H7 (cell line): ENCODE measurements at places on chromosomes 1 and 21. TPM values are rescaled to one million over a fixed set of nuclear protein-coding genes. Genes with fewer than 3 reads are reported as not detected.
A peak's percentile ranks its signal among the peaks of the same experiment; 100 is the strongest.

Gene HSD11B1
- not detected in 2 replicates for total RNA-seq

Gene TBX19
- total RNA-seq, result 2.1 and 2.7 TPM in 2 replicates

Gene UBQLN4
- total RNA-seq, result 64.6 and 66.3 TPM in 2 replicates

Gene PDZK1
- 1.3 and 4.1 TPM in 2 replicates for total RNA-seq

DNA sequence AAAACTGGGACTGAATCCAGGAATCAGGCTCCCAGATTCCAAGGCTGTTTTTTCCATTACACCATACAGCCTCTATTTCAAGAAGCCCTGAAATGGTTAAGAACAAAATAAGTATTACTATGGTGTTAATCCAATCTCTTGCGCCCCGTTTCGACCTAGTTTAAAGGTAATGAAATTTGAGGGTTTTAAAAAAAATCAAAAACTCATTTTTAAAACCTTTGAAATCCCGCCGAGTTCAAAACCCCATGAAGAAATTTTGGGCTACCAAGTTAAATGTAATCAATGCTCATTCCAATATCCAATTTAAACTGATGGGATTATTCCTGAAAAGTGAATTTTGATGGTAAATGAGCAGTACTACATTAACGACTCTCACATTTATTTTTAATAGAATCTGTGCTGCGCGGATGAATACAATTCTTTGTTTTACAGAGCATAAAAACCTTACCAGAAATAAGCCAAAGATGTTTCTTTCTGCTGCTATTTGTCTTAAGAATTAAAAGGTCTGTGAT lies 767 bp upstream of the EGLN1 start:
- no peak for DNase-seq

DNA sequence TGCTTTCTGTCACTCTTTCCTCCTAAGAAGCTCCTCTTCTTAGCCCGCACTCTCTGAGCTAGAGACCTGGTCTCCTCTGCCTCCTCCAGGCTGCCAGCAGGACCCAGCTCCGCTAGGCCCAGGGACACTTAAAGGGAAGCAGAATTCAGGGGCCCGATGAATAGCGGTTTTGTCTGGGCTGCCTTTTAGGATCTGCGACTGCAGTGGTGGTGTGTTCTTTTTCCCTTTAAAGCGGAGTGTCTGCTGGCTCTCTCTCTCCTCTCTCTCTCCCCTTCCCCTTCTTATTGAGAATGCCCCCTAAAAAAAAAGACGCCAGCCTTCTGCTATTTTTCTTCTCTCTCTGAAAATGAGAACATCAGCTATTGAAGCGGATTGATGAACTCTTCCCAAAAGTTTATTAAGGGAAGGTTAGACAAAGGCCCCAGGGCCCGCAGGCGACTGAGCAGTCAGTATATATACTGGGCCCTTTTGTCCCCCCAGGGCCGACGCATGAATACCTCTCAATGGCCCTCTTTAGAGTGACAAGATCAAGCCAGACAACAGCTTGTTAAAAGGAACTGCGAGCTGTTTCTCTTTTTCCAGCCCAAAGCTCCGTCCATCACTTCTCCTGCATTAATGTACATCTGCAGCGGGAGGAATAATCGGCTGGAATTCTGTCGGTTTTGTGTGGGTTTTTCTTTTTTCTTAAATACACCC lies 27.0 kb downstream of the PAX7 start:
- no peak for DNase-seq

- no peak for DNase-seq
Measured at GRCh38 chr1:42414551-42415496, 34.2 kb downstream of the RIMKLA start.

DNA sequence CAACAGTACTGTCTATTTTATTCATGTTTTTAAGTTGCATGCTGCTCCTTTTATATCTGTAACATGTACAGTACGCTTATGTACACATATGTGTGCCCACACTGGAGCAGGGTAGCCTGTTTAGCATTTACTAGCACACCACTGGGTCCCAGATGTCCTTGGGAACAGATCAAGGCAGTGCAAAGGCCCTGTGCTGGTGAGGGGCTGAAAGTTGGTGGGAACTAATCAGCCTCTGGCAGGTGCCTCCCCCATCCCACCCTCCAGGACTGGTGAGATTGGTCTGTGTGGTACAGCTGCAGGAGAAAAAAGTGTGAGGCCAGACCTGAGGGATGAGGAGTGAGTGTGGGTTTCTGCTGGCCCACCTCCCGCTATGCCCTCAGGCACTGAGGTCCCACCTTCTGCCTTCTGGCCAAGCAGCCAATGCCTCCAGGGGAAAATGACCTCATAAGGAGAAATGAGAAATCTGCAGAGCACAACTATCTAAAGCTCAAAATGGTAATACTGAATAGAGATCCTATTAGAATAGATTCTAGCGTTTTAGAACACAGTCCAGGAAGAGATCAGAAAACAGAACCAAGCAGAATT lies 58.9 kb downstream of the POFUT2 start:
- peak; percentile 4 for DNase-seq

DNA sequence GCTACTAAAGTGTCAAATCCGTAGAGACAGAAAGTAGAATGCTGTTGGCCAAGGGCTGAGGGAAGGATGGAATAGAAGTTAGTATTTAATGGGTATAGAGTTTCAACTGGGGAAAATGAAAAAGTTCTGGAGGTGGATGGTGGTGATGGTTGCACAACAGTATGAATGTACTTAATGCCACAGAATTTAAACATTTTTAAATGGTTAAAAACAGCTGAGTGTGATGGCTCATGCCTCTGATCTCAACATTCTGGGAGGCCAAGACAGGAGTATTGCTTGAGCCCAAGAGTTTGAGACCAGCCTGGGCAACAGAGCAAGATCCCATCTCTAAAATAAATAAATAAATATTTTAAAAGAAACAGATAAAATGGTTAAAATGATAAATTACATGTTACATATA lies 44.5 kb downstream of the PIK3R3 start:
- DNase-seq, result no peak

- DNase-seq, result peak; percentile 87
Measured at GRCh38 chr1:32180186-32181060, 948 bp downstream of the TXLNA start.

DNA sequence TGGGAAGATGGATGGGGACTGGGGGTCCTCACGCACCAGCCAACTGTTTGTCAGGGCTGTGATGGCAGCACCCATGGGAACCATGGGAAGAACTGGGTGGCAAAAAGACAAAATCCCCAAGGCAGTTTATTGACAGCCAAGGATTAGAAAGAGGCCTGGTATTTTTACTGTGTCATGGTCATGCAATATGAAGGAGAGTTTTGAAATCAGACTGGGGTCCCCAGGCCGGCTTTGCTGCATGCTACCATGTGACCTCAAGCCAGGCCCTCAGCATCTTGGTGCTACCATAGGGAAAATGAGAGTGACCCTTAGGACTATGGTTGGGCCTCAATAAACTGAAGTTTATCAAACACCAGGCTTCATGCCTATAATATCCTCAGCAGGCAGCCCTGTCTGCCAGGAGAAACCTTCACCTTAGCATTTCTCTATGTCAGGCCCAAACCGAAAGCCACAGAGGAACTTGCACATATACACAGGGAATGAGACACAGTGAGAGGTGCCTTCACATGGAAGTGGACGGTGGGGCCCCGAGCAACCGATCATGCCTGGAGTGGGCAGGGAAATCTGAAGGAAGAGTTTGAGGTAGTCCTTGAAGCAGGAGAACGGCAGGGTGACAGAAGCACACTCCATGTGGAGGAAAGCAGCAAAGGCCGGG lies 203.2 kb downstream of the HIVEP3 start:
- DNase-seq, result no peak
